ENCODE measurements at places on chromosomes 3 and 15.

- DNase-seq: no peak
These were observed 57.6 kb upstream of the APEH start for GRCh38 chr3:49616491-49616941.

DNA sequence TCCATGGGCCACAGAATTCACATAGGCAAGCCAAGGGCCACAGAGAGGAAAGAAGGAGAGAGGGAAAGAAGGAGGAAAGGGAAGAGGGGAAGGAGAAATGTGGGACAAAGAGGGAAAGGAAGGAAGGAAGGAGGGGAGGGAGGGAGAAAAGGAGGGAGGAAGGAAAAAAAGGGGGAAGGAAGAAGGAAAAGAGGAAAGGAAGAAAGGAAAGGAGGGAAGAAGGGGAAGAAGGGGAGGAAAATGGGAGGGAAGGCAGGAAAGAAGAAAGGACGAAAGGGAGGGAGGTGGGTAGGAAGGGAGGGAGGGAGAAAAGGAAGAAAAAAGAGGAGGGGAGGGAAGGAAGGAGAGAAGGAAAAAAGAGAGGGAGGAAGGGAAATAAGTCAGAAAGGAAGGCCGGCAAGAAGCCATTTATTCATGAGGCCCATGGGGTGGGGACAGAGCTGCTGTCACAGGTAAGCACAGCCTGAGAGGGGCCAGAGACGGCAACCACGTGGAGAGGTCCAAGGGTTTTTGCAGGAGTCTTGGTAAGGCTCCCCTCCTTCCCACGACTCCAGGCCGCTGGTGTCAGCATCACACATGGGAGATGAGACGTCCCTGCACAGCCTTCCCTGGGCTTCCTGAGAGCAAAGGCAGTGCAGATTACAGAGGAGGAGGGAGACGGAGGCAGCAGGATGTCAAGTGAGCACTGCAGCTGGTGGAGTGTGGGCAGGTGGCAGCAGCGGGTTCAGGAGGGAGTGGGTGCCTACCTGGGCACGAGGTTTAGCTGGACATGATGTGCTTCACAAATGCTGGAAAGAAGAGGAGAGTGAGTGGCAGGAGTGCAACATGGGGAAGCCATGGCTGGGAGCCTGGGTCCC lies 5.5 kb downstream of the MYL3 start:
- DNase-seq: no peak

DNA sequence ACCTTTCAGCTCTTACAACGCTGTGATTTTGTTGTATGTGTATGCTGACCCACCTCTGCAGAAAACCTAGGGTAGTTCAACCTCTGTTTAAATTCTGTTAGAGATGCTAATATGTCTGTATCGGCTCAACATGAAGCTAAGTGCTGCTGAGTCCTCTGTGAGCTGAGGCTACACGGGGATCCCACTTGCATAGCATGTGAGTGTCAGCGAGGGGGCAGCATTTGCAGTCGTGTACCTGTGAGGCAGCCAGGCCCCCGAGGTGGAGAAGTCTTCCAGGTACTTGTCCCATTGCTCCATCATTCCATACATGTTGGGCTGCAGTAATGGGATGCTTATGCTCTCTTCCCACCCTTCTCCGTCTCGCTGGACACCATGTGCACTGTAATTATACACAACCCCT lies 3.7 kb downstream of the MKRN2OS start:
- DNase-seq: no peak

DNA sequence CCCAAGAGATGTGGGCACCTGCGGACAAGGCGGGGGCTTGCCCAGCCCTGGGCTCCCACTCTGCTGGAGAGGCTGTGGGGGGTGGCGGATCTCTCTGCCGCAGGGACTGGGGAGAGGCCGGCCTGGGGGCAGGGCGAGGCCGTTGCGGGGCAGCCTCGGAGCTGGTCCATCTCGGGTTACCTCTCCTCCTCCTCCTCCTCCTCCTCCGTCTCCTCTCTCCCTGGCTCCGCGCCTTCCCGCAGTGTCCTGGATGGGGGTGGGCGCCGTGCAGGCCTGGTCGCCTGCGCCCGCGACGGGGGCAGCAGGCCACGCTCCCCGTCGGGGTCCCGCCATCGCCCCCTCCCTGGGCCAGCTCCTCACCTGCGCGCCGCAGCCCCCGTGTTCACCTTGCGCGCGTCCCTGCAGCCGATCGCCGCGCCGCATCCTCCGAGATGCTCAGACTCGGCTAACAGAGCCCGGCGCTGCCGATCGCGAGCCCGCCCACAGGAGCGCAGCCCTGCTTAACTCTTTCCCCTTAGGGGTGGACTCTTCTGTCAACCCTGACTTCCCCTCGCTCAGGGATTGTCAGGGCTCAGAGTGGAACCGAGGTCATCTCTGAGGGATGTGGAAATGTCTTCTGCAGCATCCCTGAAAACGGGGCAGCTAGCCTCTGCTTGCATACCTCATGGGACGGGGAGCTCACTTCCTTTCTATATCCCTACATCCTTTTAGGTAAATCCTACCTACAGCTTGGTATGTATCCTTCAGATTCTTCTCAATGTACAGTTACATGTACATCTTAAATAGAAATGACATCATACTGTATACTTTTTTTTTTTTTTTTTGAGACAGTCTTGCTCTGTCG lies at the start of gene PRRT3:
Gene PRRT3, minus strand, starts transcription at position 447 of the 844 bp plus-strand sequence. CDS start 2,293 bp downstream, outside the sequence.
- peak; percentile 71 for DNase-seq

DNA sequence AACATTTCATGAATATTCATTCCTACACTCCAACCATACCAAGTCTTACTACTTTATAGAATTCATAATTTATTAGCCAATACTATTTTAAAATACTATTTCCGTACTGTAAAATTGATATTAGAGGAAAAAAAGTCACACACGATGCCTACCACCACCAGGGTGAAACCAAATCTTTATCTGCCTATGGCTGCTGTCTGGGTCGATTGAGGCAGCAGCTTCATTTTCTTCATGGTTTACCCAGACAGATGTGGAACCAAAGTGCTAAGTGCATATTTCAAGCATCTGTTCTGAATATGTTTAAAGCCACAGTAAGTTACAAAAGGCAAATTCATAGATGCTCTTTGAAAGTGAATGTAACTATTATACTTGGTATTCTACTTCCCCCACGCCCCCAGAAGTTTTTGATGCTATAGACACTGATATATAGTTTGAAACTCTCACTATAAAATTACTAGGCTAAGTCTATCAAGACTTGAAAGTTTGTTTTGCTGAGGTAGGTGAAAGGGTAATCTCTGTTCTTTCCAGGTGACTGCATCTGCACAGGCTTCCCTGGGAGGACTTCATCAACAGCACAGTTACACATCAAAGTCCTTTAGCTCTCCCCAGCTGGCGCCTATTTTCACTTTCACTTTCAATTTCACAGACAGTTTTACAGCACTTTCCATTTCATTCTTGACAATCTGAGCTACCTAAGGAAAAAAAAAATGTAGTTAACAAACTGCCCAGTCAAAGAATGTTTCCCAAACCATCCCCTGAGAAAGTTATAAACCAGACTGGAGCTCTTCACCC lies 113.9 kb downstream of the POLQ start:
- DNase-seq: peak; percentile 75

GRCh38 chr3:176354843-176355242 lies 842.4 kb downstream of the TBL1XR1 start:
- DNase-seq: no peak

GRCh38 chr3:5022187-5022965 lies 43.1 kb downstream of the BHLHE40 start:
- DNase-seq: peak; percentile 85

- no peak for DNase-seq
These were observed 25.7 kb downstream of the ZMAT3 start for GRCh38 chr3:179045719-179046402.

- no peak for DNase-seq
These were observed 6.7 kb downstream of the ZBTB47 start for GRCh38 chr3:42660131-42660715.

DNA sequence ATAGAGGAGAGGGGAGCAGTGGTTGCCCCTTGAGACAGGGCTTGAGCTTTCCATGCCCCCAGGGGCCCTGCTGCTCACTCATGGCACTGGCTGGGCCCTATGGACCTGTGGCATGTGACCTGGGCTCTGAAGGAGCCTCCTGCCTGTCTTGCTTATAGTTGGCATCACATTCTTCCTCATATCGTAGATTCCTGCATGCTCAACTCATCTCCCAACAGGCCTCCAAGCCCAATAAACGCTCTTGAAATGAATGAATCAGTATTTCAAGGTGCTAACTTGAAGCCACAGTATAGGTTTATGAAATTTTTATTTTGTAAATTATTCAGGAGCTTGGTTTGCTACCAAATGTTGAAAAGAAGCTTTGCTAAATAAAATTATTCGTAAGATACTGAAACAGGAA lies 93.3 kb upstream of the SLC7A14 start:
- no peak for DNase-seq

DNA sequence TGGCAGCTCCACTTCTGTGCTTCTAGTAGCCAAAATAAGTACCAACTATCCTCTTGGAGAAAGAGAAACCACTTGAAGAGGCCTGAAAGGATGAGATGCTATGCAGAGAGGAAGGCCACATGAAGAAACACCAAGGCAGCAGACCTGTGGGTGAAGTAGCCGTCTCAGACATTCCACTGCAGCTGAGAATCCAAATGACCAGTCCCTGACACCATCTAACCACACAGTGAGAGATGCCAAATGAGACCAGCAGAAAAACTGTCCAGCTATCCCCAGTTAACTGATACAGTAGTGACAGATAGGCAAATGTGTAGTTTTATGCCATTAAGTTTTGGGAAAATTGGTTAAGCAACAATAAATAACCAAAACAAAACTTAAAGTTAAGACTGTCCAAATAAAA lies 47.9 kb upstream of the ZSCAN2 start:
- DNase-seq: no peak

DNA sequence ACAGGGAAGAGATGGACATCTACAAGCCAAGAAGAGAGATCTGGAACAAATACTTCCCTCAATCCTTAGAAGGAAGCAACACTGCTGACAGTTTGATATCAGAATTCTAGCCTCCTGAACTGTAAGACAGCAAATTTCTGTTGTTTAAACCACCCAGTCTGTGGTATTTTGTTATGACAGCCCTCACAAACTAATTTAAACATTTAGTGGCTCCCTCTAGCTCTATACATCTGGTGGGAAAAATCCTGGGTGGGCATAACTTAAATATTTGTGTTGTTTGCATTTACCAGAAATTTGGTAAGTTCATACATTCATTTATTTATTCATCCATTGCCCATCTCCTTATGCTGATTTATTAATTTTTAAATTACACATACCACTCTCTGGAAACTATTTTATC lies 62.5 kb upstream of the GSK3B start:
- DNase-seq: no peak

DNA sequence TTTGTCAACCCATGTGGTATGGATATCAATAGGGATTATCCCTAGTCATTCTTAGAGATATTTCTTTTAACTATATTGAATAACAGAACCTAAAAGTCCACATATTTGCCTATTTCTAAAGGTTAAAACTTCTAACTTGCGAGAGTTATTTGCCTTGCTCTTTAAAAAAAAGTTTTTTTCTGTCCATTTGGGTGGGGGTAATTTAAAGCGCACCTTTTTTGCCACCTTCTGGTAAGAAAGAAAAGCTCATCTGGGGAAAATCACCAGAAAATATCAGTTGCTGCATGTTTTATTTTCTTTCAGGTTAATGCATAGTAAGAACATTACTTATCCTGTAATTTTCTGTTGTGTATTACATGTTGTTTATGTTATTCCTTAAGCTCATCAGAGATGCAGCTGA lies 242.0 kb upstream of the GOLGA6L4 start:
- DNase-seq: no peak

- DNase-seq: no peak
These were observed 2.7 kb downstream of the P3H2 start for GRCh38 chr3:190117981-190118380.

DNA sequence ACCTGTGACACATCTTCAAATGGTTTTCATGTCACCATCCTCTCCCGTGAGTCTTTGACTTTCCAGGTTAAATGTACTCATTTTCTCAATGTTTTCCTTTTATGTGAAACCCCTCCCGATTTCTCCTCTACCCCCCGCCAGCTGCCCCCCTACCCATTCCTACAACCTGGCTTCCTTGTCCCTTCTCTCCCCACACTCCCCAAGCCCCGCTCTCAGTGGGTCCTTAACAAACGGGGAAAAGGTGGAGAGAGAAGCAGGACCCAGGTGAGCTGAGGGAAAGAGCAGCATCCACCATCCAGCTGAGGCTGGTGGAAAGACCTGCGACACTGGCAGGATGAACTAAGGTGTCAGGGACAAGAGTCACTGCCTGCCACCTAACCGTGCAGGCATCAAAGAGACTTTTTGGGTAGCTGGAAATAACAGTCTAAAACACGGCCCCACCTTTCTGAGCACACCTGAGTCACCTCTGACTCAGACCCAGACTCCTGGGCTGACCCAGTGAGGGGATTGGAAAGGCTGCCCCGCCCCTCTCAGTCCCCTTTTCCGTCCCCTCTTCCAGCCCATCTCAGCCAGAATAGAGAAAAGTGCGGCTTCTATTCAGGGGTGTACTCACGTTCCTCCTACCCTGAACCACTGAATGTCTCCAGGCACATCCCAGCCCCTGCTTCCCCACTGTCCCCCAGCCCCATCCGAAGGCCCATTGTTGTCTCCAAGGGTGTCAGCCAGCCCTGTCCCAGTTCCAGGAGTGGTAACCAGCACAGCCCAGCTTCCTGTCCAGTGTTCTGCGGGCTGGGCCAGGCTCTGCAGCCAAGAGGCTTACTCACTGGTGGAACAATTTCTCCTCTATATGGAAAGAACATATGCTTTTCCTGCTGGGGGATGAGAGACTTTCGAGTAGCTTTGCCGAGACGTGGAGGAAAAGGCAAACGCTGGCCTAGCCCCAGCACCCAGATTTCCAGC lies 20.4 kb downstream of the ISG20 start:
- DNase-seq: no peak

DNA sequence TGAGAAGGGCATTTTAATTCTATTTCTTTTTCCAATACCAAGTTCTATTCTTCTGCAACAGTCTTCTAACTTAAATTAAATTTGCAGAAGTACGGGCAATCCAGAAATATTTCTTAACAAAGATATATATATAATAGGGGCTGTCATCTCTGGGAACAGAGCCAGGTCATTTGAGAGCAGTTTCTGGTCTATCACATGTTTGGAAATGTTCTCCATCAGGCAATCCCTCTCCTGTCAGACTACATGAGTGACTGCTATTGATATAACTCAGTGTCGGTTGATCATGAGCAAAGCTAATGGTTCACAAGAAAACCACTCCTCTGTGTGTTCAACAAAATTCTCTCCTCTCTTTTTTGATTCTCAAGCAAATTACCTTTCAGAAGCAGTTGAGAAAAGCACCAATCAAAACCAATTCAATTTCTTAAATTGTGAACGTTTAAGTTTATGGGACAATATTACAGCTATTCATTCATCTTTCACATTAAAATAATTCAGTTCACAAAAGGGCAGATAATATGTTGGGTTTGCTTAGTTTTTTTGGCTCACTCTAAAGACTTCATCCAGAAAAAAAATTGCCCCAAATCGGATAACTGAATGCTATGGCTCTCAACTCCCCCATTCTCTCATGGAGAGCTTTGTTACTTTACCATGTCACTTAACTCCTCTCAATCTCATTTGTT lies 152.9 kb upstream of the TGFBR2 start:
- DNase-seq: no peak

DNA sequence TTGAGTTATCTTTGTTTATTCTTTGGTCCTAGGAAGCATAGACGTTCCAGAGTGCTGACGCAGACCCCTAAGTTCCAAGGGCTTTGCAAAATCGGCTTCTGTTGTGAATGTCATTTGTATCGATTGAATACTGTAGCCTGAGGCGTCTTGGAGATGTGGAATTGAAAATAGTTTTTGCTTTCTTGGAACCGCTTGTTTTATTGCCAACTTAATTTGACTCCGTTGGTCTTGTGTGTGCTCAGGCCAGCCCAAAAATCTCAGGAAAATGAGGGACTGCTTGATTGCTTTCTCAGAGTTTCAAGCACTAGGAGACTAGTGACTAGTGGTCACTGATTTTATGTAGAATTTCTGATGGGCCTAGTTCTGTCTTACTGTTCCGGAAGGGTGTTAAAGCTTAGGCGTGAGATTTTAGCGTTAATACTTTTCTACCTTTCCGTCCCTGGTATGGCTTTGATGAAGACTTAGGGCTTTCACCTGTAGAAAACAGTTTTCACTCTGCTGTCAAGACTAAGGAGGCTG lies 263 bp upstream of the UTS2B start:
- DNase-seq: no peak
